ENCODE measurements at places on chromosomes 7 and 10.
A peak's percentile ranks its signal among the peaks of the same experiment; 100 is the strongest.

DNA sequence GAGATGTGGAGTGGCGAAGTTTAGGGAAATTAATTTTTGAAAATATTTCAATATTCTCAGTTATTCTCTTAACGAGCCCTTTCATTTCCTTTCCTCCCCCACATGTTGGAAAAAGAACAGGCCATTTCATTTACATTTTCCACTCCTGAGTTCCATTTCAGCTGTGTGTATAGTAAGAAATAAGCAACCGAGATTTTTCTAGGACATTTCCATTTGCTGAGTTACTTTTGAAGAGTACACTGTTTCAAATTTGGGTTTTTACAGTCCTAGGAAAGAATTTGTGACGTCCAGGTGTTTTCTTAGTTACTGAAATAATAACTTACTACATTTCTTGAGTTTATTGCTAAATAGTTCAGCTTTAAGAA lies 1.2 kb downstream of the SEPTIN7 start:
- DNase-seq, result no peak

DNA sequence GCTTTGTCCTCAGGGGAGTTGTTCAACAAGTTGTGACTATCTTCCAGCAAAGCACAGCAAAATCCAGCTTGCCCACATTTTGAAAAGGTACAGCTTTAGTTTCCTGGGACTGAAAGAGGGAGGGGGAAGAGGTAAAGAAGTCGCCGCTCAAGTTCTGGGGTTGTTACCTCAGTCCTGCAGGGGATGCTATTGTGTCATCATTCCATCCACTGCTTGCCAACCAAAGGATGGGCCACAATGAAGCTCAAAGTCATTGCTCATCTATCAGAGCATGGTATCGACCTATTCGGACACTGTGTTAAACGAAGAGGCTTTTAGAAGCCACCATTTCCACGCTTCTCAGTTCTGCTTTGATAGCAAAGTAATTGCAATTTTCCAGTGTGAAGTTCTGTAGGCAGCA lies 34.3 kb downstream of the NPY start:
- DNase-seq, result no peak

- DNase-seq, result no peak
Measured at GRCh38 chr7:116229366-116229765, 19.0 kb downstream of the TES start.

- DNase-seq, result no peak
Measured at GRCh38 chr7:47664650-47665195, 82.8 kb upstream of the TNS3 start.

- no peak for DNase-seq
Measured at GRCh38 chr10:49562893-49563292, 24.0 kb upstream of the ERCC6 start.

DNA sequence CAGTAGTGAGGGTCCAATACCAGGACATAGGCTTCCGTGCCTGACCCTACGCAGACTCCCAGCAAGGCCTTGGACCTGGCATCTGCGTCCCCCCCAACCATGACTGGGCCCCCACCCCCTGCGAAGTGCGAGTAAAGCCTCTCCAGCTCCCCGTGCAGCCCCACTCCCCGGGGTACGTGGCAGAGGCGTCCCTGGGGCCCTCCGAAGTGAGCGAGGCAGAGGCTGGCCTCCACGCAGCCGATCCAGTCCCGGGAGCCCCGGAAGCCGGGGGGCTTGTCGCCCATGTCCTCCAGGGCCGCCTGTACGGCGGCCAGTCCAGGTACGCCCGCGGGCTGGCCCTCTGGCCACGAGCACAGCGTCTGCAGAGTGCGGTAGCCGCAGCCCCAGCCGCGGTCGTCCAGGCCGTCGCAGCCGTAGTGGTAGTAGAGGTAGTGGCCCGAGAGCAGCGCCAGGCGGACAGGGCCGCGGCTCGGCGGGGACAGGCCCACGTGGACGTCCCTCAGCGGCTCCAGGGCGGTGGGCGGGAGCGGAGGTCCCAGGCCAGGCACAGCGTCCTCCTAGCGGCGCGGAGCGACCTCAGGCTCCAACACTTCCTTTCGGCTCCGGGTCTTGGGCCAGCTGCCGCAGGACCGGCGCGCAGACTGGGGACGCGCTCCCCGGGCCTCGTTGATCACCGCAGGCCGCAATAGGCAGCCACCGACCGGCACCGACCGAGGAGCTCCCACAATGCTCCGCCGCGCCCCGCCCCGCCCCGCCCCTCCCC lies at the start of gene UFSP1:
Gene UFSP1, minus strand, starts transcription at position 728 of the 763 bp plus-strand sequence. Its CDS starts 444 bp downstream, at position 284.
- no peak for DNase-seq

DNA sequence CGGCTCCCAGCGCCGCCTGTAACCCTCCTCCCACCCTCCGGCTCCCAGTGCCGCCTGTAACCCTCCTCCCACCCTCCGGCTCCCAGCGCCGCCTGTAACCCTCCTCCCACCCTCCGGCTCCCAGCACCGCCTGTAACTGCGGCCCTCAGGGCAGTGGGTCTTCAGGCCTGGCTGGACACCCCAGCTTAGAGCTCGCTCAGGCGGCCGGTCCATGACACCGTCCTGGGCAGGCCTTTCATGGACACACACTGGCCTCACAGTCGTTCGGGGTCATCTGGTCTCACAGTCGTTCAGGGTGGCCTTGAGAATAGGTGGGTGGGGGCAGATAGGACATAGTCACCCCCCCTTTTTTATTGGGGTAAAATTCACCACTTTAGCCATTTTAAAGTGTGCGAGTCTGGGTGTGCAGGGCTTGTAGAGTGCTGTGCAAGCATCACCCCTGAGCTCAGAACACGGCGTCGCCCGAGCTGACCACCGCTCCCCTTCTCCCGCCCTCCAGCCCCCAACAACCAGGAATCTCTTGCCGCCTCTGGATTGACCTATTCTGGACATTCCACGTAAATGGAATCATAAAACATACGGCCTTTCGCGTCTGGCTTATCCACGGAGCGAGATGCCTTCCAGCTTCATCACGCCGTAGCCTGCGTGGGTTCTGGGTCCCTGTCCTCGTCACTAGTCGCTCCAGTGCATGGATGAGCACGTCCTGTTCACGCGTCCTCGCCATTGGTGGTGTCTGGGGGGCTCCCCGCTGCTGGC lies 41.1 kb upstream of the CFAP46 start:
- no peak for DNase-seq

DNA sequence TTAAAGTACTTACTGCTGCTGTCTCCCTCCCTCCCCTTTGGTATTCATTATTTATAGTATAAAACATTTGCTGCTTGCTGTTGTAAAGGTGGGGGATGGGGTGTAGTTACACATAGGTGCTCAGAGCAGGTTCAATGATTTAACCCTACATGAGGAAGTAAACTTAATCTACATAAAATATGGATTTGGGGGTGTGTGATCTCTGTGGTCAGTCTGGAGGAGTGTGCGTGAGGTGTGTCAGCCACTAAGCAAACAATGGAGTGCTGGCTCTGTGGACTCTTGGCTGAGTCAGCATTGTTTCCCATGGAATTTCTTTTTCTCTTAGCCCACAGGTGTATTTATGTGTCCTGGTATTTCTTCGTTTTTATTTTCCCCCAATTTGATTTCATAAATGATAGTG lies 133.9 kb downstream of the AUTS2 start:
- no peak for DNase-seq

- no peak for DNase-seq
Measured at GRCh38 chr7:4665661-4666060, 16.4 kb upstream of the FOXK1 start.

- DNase-seq, result peak; percentile 73
Measured at GRCh38 chr10:101301111-101301731, 52.7 kb upstream of the BTRC start.

All from Calu3 (cell line).